ENCODE measurements at places on chromosomes 5 and 9.

GRCh38 chr5:77971776-77972468 lies 195.8 kb upstream of the TBCA start:
- no peak for DNase-seq

DNA sequence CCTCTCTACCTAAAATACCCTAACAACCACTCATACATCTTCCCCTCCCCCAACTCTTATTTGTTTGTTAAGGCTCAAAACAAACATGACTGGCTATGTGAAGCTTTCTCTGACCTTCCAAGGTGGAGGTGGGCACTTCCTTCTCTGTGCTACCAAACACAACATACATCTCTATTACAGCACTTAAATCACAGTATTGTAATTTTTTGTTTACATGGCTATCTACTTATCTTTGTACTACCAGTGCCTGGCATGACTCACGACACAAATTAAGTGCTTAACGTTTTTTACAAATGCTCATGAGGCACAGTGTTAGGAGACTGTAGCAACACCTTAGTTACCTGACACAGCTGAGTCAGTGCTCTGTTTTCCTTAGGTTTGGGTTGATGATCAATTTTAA lies 18.6 kb downstream of the HOMER1 start:
- DNase-seq: no peak

GRCh38 chr5:139108063-139108824 lies 89.9 kb downstream of the SIL1 start:
- DNase-seq: no peak

- peak; percentile 72 for DNase-seq
Observed at GRCh38 chr9:3732077-3733038, 206.6 kb upstream of the RFX3 start.

GRCh38 chr9:129713402-129713679 lies 39.5 kb downstream of the PTGES start:
- no peak for DNase-seq

DNA sequence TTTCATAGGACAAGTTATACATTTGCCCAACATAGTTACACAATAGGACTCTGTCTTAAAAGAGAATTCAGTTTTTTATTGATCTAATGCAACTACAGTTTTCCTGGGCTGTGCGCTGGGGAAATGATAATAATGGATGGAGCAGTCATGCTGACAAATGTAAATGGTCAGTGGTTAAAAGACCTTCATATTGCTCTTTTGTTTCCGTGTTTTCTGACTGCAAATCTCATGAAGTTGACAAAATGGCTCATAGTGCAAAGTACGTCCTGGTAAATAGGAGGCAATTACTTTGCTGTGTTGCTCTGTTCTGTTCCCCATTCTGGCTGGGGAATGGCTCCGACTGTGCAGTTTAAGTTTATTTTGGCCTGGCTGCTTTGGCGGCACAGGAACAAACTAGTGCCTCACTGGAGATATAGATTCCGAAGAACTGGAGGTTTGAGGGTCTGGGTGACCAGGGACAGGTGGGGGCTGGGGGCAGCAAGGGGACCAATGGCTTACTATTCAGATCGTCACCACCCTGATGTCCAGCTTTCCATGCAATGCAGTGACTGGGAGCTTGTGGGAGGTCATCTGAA lies 54.3 kb downstream of the PTTG1 start:
- no peak for DNase-seq

DNA sequence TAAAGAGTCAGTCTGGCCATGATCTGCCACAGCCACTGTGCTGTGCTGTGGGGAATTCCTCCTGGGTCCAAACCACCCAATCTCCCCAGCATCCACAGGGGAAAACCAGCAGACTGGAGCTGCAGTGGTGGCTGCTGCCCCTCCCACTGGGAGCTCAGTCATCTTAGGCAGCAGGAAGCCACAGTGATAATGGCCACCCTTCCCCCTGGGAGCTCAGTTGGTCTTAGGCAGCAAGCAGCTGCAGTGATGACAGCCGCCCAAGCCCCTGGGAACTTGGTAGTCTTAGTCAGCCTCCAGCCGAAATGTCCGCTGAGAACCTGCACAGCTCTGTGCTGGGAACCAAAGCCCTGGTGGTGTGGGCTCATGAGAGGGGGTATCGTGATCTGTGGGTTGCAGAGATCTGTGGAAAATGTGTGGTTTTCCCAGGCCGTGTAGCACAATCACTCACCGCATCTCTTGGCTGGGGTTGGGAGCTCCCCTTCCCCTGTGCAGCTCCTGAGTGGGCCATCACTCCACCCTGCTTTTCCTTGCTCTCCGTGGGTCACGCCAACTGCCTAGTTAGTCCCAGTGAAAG lies 38.4 kb upstream of the SMIM15 start:
- DNase-seq: no peak

GRCh38 chr5:57626703-57627102 lies 144.1 kb upstream of the ACTBL2 start:
- DNase-seq: no peak

DNA sequence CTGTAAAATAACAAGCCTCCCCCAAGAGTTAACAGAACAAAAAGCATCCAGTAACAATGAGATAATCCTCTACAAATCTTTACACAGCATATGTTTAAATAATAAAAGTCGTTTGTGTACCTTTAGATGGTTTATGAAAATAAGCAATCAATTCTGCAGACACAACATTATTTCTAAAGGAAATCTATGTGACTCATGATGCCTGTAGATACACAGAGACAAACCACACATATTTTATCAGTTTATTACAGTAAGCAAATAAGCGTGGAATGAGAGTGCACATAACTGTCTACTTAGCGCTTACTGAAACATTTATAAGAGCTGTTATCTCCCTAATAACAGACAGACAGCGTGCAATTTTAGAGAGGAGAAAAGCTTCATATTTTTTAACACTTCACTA lies 243.6 kb downstream of the AP3B1 start:
- DNase-seq: peak; percentile 18

- DNase-seq: peak; percentile 55
Observed at GRCh38 chr9:127163409-127163808, 41.0 kb upstream of the ANGPTL2 start.

- DNase-seq: peak; percentile 45
Observed at GRCh38 chr9:70484232-70485130, 70.0 kb upstream of the KLF9 start.

DNA sequence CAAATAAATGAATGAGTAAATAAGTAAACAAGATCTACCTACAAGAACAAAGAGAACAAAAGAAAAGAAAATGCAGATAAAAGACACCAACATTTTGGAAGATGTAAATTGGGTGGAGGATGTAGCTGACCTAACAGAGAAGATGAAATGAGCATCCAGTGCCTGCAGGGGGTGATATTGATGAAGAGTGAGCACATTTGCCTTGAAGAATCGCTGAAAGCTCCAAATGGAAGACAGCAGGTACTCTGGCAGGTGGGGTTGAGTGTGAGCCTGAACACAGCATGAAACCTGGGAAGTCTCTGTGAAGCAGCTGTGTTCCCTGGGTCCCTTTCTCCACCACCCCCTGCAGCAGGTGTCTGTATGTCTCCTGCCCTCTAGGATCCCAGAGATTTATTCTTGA lies 125.6 kb downstream of the NXNL2 start:
- DNase-seq: no peak

DNA sequence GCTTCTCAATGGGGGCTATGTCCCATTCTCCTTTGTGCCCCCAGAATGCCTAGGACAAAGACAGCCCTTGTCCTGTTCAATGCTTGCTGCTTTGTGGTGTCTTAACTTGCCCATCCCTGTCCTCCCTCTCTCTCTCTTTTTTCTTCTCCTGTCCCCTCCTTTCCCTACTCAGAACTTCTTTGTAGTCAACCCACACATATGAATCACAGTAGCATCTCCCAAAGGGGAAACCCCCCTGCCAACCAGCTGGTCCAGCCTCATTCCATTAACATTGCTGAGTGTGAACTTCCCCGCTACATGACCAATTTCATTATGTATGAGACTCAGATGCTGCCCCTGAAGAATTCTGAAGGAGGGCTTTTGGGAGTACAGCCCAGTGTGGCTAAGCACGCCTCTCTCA lies 408.3 kb downstream of the ENC1 start:
- peak; percentile 59 for DNase-seq

GRCh38 chr9:135077497-135078200 lies 9.8 kb upstream of the OLFM1 start:
- DNase-seq: no peak

- DNase-seq: no peak
Observed at GRCh38 chr5:56861893-56862485, 46.6 kb downstream of the MAP3K1 start.

DNA sequence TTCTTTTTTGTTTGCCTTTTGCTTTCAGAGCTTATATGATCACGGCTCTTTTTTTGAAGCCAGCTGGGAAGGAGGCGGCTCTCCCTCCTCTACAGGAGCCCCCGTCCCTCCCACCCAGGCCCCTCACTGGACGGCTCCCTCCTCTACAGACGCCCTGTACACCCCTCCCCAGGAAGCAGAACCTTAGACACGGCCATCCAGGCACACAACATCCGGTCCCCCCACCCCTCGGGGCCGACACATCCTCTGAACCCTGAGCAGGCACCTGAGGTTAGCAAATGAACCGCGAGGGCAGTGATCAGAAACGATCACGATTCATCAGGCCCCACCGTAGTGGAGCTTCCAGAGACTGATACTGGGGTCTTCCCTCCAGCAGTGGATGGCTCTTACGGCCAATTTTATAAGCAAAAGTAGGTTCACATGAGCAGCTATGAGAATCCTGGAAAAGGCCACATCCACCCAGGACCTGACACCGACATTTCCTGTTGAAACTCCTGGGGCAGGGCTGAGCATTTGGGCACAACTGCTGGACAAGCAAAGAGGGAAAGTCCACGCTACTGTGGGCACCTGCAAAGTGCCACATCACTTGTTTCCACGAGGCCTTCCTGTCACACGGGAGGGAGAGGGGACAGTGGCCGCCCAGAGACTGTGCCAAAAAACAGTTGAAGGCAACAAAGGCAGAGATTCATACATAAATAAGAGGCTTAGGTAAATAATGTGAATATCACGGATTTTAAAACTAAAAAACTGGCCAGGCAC lies 78.9 kb downstream of the SEMA4D start:
- DNase-seq: no peak

DNA sequence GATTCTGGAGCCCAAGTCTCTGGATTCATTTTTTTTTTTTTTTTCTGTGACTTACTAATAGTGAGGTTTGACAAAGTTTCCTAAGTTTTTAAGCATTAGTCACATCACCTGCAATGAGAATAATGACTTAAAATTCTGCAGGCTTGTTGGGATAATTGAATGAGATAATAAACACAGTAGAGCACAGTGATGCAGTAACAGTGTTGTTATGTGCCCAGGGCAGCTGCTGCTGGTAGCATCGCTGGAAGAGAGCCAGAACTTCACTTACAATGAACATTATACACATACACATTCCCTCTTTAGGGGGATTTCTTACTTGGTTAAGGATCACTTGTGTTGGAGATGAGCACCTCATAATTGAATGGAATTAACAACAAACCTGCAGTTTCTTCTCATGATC lies 78.9 kb downstream of the ALDH7A1 start:
- no peak for DNase-seq

- DNase-seq: no peak
Observed at GRCh38 chr5:56760723-56761122, 54.6 kb upstream of the MAP3K1 start.

DNA sequence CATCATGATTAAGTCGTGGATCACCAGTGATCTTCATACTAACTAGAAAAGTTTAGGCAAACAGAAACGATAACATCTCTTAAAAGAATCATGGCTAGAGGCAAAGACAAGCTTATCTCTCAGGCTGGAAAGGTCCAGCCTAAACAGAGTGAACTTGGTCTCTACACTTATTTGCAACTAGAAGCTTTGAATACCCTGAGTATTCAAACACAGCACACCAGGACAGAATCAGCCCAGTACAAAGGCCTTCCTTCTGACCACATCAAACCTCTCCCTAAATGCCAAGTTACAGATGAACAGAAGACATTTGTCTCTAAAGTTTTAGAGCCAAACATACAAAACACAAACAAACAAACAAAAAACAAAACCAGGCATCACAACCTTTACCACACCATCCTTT lies 57.2 kb downstream of the ELAVL2 start:
- no peak for DNase-seq

DNA sequence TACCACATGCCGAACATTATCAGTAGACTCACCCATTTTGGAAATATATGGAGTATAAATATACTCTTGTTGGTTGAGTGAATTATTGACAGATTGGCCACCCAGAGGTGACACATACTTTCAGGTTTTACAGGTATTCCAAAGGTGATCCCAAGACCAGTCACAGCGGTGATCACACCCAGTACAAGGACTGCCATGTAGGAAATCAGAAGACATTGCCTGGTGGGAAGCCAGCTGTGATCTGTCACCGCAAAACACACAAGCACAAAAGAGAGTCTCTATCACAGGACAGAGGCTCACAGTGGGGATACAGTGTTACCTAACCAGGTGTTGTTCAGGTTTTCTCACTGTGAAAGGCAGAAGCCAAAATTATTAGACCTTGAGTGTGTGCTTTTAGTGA lies 15.8 kb downstream of the BTF3 start:
- no peak for DNase-seq

- DNase-seq: no peak
Observed at GRCh38 chr9:126449725-126450667, 123.4 kb downstream of the MVB12B start.

- DNase-seq: no peak
Observed at GRCh38 chr5:963673-964531, 44.7 kb upstream of the NKD2 start.

- no peak for DNase-seq
Observed at GRCh38 chr5:138011991-138012390, 20.9 kb downstream of the FAM13B start.

GRCh38 chr5:104186510-104186909 lies 623.9 kb upstream of the NUDT12 start:
- no peak for DNase-seq

GRCh38 chr9:127388856-127389238 lies 8.1 kb upstream of the SLC2A8 start:
- no peak for DNase-seq

DNA sequence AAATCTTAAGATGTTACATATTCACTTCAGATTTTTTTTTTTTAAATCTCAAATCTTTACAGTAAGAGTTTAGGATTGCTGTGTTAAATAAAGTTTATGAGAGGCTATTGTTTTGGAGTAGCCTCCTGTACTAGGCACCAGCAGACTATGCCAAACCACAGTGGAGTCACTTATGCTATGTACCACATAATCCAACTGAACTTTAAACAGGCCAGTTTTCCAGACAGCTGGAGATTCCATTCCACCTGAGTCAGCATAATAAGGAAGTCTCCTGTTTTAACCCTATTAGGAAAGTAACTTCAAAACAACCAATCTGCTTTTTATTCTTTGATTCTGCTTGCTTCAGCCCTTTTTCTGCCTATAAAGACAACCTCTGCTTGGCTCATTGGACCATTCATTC lies 205.2 kb downstream of the CSNK1G3 start:
- DNase-seq: no peak

- DNase-seq: no peak
Observed at GRCh38 chr9:133474215-133474614, 4.7 kb downstream of the SLC2A6 start.
